ENCODE measurements at places on chromosomes 16 and 17.
A peak's percentile ranks its signal among the peaks of the same experiment; 100 is the strongest.

- DNase-seq = no peak
Observed at GRCh38 chr17:77258638-77259037, 117.9 kb downstream of the SEC14L1 start.

DNA sequence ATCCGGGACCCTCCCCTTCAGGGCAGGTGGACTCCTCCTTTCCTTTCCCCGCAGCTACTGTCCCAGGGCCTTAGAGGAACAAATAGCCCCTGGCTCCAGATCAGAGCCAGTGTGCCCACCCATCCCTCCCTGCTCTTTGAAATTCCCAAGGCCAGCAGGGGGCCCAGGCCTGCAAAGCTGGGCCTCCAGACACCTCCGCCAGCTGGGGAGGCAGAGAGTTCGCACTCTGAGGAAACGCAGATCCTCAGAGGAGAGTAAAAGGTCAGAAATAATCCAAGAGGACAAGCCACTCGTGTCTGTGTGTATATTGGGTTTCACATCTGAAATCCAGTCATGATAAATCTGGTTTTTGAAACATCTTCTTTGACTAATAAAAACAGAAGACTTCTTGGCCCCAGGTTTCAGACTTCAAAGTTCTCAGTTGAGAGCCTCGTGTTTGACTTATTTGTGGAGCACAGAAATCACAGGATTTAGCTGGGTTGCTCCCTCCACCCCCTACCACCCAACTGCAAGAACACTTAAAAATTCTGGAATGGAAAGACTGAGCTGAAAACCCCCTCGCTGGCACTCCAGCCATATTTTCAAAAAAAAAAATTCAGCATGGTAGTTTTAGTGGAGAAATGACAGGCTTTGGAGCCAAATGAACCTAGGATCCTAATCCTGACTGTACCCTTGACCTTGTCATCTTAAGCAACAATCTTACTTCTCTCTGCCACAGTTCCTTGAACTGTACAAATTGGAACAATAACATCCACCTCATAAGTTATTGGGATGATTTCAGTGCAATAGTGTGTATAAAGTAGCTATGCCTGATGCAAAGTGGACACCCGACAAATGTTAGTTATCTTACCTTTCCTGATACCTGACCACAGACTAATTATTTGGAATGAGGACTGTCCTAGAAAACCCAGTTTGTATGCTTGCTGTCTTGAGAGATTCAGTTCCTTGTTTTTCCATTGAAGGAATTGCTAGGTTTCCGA is 44.5 kb upstream of the TBX2 start:
- no peak for DNase-seq

DNA sequence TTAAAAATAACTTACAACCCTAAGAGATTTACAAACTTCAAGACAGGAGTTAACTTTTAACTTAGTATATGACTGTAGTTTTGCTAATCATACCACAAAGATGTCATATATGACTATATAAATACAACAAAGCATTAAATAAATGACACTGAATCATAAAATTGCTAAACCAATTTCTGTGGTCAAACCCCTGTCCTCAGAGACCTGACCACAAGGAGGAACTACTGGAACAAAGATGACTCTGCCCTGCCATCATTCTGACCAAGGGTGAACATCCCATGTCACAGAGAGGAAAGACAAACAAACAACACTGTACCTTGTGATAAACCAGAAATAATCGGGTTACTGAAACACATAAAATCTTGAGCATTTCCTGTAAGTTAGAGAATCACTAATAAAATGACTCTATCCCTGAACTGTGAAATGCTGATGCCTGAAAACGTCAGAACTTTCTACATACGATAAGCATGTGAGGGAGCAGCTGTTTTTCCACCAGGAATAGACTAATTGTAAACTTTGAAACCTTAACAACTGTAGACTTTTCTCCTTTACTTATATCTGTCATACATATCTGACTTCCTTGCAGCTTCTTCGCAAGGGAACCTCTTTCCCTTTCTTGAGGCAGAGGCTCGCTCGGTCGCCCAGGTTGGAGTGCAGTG is 47.9 kb downstream of the WDR59 start:
- DNase-seq = no peak

GRCh38 chr17:39073916-39074315 is 77.5 kb downstream of the PLXDC1 start:
- DNase-seq = no peak

- DNase-seq = no peak
Observed at GRCh38 chr16:72410492-72410891, 238.5 kb upstream of the PMFBP1 start.

GRCh38 chr17:21043296-21044232 is 753 bp upstream of the USP22 start:
- peak; percentile 91 for DNase-seq

GRCh38 chr17:59186850-59187249 is 23.0 kb upstream of the SMG8 start:
- DNase-seq = no peak

- DNase-seq = peak; percentile 23
Observed at GRCh38 chr17:40791787-40792436, 7.8 kb downstream of the KRT28 start.

GRCh38 chr17:74963656-74964055 is 8.9 kb downstream of the HID1 start:
- DNase-seq = no peak

DNA sequence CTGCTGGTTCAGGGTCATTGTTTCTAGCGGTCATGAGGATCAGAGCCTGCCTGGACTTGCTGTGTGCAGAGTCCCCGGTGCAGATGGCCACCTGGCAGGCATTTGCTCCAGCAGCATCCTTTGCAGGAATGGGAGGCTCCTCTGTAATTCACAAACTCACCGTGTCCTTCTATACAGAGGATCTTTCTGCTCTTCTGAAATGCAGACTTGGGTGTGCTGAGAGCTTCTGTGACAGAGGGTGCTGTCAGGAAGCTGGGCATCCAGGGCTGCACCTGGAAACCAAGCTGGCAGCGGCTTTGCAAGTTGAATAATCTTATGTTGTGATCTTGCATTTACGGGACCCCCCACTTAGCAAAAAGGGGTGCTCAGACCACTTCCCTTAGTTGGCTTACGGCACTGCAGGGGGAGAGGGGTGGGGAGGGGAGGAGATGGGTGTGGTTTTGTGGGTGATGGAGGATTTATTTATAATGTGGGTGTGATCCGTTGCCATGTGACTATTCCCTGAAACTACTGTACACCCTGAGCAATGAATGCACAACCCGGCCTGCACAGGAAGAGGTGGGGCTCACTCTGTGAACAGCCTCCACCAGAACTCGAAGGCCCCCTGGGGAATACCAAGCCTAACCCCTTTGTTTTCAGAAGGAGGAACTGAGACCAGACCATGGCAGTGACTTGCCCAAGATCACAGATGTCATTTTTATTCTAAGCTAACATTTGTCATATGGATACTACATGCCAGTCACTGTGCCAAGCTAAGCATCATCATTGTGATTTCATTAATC is 178.3 kb downstream of the PRKCB start:
- DNase-seq = no peak

DNA sequence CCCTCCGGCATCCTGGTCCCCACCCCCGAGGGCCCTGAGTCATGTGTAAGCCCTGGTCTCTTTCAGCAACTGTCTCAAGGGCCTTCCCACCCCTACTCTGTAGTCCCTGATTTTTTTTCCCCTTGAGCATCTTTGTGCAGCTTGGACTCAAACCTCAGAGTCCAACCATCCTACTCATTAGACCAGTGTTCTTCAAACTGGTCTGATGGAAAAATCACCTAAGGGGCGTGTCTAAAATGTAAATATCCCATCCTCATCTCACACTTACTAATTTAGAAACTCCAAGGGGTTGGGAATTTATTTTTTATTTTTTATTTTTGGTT is 624 bp downstream of the G6PC3 start:
- no peak for DNase-seq

DNA sequence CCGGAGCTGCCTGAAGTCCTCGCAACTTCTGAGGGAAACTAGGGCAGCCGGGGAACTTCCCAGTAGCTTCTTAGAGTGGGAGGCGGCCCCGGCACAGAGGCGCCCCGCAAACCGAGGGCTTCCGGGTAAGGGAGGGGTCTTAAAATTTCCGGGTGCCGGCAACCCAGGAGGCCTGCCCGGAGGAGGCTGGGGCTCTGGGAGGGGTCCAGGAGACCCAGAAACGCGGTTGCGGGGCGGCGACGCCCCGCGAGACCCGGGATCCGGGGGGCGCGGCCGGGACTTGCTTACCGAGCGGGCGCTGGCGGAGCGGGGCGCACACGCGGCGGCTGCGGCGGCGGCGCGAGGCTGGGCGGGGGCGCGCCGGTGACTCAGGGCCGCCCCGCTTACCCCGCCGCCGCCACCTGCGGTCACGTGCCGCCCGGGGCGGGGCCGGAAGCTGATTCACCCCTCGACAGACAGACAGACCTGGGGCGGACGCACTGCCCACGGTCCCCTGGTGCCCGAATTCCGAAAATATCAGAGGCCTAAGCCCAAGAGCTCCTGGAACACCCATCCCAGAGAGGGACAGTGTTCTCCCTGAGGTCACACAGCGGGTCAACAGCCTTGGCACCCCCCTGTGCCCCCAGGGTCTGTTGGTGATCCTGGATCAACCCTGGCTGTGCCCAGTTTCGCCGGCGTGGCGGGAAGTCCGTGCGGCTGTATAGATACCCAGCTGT is at the start of gene FAM83G:
TSS of gene FAM83G (minus strand) at position 344 of the 716 bp plus-strand sequence. CDS start 723 bp downstream, outside the sequence.
- peak; percentile 27 for DNase-seq

- DNase-seq = no peak
Observed at GRCh38 chr17:31339906-31340661, 18.7 kb upstream of the EVI2A start.

DNA sequence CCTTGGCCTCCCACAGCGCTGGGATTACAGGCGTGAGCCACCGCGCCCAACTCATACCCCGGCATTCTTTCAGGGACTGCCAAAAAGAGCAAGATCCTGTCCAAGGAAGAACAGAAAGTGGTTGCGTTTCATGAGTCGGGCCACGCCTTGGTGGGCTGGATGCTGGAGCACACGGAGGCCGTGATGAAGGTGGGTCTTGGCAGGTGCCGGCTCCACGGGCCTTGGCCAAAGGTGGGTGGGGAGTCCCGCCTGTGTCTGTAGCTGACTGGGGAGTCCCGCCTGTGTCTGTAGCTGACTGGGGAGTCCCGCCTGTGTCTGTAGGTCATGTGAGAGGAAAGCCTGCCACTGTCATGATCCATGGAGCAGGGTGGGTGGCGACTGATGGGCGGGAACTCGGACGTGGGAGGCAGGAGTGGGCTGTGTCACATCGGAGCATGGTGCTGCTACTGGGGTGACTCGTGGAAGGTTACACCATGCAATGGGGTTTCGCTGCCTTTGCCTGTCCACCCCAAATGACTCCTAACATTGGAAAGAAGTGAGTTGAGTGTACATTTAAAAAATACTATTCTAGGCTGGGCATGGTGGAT is 10.0 kb upstream of the RPL13 start:
- DNase-seq = no peak

GRCh38 chr16:31754998-31755615 is 118.5 kb upstream of the ZNF267 start:
- no peak for DNase-seq

GRCh38 chr17:21538615-21539014 is 153.7 kb upstream of the KCNJ18 start:
- no peak for DNase-seq

GRCh38 chr17:8664456-8665126 is 34.1 kb upstream of the MYH10 start:
- no peak for DNase-seq

DNA sequence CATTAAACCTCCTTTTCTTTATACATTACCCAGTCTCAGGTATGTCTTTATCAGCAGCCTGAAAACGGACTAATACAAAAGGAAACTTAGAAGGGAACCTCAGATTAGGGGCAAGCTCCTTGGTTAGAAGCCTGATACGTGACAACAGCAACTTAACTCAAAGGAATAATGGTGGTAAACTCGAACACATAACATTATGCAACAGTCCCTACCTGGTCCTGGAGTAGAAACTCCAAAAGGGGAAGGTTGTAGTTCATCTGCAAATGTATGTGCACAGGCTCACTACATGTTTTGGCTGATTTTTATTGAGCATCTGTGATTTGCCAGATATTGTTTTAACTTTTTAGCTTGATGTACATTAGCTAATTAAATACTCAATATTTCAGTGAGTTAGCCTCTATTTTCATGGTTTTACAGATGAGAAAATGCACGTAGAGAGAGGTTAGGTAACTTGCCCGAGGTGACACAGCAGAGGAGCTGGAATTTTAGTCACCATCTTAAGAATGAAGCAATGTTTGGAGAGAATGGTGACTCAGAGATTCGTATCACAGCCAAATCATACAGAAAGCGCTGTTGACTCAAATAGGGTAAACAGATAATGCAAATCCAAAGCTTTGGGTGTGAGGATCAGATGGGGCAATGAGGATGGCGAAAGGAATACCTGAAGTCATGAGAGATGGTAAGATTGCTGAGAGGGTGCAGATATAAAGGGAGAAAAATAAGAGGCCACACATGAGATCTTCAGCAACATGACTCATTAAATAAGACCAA is 194.9 kb upstream of the RBFOX1 start:
- DNase-seq = no peak

GRCh38 chr16:68022278-68022727 is 729 bp downstream of the DDX28 start:
- DNase-seq = no peak

GRCh38 chr16:79876332-79876730 is 275.8 kb upstream of the MAF start:
- no peak for DNase-seq

DNA sequence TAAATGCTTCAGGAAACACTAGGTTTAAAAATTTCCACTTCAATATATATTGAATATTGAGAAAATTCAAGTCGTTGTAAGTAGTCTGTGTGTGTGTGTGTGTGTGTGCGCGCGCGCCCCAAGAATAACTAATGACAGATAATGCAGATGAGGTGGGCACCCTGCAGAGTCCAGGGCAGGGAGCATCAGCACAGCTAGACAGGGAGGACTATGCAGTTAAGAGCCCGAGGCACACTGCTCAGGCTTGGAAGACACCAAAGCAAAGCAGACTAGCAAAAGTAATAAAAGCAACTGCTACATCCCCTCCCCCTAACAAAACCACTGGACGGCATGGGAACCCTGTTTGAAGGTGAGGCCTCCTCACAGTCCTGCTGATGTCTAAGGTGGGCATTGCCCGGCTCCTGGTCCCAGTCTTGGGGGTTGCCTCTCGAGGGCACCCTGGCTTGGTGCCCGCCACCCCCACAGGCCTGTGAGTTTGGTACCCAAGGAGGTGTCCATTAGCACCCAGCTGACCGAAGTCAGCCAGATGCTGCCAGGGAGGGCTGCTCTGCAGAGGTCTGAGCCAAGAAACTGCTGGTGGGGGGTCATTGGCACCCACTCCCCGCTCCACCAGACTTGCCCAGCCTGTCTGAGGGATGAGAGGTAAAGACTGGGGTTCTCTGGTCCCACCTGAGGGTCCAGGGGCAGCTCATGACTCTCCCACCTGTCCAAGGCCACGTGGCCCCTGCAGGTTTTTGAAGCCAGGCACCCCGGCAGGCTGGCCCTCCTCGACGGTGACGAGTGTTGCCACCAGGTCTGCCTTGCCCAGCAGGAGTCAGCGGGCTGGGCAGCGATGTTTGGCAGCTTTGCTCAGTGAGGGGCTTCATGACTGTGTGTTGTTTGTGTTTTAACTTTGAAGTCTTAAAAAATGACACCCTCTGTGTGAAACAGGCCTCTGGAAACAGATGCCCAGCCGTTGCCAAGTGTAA is 18.7 kb downstream of the LRRC75A start:
- DNase-seq = no peak

GRCh38 chr17:2438823-2439222 is 38.0 kb upstream of the MNT start:
- DNase-seq = no peak
